ENCODE measurements at places on chromosomes 5 and 9.

GRCh38 chr5:180316586-180316985 is 24.7 kb upstream of the MAPK9 start:
- DNase-seq: no peak

DNA sequence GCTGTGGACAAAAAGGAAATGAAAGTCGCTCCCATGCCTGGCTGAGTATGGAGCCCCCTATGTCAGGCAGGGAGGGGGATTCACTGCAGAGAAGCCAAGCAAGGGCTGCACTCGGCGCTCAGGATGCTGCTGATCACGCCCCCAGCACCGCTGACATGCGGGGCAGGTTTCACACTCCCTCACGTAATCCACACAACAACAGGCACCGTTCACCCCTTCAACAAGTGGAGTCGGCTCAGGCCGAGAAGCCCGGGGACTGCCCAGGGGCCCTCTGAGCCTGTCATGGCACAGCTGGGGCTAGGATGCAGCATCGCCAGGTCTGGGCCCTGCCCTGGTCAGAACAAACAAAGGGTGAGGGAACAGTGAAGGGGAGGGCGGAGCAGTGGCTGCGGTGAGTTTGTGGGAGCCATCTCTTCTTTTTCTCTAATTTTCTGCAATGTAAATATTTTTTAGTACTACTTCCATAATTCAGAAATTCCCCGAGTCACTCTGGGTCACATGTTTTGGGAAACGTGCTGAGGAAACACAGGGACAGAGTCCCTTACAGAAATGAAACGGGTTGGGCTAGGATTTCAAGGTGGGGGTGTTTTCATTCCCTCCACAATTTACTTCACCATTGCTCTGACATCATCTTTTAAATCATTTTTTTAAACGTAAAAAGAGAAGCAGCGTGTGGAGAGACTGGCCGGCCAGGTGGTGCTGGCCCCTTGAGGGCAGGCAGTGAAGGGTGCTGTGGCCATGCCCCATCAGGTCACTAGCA is 49.8 kb downstream of the PRRT1B start:
- DNase-seq: no peak

DNA sequence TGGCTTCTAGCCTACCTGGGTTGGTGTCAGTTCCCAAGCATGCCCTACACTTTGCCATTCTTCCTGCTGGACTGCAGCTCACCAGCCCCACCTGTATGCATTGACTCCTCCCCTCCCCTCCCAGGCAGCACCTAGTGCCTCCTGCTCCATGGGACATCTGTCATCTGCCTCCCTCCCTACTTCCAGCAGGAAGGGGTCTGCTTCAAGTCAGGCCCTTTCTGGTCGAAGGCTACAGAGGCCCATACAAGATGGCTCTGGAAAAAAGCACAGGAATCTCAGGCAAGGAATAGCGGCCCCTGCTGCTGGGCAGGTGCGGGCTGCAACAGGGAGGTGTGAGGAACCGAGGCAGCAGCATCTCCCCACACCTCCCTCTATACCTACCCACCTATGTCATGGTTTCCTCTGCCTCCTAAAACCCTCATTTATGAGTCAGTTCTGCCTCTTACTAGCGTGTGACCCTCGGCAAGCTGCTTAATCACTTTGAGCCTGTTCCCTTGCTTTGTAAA is 19.7 kb downstream of the WWC1 start:
- DNase-seq: no peak

DNA sequence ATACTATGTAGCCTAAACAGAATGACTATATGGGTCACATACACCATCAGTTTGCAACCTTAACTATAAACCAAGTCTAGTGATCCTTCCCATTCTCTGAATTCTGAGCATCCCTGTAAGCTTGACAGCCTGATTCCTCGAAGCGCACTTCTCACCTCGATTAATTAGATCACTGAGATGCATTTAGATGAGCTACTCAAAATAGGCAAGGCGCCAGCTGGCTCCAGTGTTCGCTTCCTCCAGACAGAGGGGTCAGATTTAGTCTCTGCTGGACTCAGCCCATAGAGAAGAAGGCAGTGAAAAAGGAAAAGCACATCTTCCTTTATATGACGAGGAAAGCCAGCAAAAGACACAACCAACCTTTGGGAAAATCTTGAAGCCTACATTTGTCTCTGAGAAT is 371.5 kb downstream of the MLLT3 start:
- no peak for DNase-seq

DNA sequence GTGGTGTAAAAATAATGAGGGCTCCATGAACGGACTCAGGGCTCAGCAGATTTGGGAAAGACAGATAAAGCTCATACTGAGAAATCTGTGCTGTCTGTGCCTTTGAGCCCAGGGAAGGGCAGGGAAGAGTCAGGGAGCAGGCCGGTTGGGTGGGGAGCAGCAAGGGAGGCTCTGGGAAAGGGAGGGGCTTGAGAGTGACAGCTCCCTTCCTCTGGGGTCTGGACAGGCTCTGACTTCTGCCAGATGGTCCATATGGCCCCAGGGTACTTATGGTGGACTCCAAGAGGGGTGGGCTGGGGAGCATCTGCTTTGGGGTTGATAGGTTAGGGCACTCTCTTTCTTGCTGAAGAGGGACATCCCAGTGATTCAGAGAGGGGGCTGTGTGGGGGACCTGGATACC is 2.1 kb downstream of the NPR2 start:
- DNase-seq: no peak

DNA sequence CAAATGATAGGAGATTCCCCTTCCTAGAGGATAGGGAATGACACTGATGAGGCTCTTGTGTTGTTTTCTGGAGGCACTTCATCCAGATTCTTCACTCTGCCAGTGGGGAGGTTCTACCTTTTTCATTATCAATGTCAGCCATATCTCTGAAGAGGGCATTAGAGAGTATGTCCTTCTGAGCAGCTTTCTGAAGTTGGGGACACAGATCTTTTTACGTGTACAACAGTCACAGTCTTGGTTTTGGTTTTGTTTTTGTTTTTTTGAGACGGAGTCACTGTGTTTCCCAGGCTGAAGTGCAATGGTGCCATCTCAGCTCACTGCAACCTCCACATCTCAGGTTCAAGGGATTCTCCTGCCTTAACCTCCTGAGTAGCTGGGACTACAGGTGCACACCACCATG is 22.6 kb downstream of the CENPH start:
- no peak for DNase-seq

- DNase-seq: no peak
Observed at GRCh38 chr9:6109571-6109970, 94.1 kb upstream of the RANBP6 start.

DNA sequence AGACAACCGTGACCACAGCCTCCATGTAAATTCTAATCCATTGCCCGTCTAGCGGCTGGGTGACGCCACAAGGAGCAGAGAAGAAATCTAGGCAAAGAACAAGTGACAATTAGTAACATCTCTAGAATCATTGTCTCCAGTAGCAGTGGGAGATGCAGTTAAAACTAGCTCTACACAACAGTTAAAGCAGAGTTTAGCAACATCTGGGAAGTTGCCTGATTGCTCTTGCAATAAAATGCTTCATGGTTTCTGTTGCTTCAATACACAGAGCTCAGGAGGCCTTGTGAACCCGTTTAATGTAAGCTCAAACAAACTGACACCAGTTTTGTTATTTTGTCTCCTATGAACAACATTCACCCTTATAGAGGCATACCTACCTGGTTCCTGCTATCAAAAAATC is 369.8 kb upstream of the PDE4D start:
- no peak for DNase-seq
